ENCODE measurements at places on chromosomes 1 and 21. TPM values are rescaled to one million over a fixed set of nuclear protein-coding genes. Genes with fewer than 3 reads are reported as not detected.

GRCh38 chr1:4762146-4762545, 107.7 kb downstream of the AJAP1 start:
- DNase-seq: no peak

Gene SAMSN1
- 59.5 TPM for total RNA-seq

DNA sequence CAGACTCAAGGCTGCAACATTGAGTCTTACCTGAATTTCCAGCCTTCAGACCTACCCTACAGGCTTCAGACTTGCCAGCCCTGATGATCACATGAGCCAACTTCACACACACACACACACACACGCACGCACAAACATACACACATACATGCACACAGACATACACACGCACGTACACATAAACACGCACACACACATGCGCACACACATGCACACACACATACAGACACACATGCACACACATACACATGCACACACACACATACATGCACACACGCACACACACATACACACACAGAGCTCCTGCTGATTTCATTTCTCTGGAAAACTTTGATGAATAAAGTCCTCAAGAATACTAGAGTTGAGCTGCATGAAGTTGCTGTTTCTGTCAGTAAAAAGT, 78.3 kb upstream of the SLC2A1 start:
- no peak for DNase-seq

- DNase-seq: no peak
Measured at GRCh38 chr1:174995121-174995520, 4.6 kb upstream of the CACYBP start.

Gene SHISA4
- 0.58 TPM for total RNA-seq
